ENCODE measurements at places on chromosomes 2 and 18. TPM values are rescaled to one million over a fixed set of nuclear protein-coding genes. Genes with fewer than 3 reads are reported as not detected.

NT5C1B gene
- total RNA-seq = not detected

- no peaks in the 10 kb centered on the region for H3K36me3 ChIP-seq
- H3K27me3 ChIP-seq = peaks cover 36% of the 10 kb centered on the region
- peaks cover 4% of the 10 kb centered on the region for H3K4me1 ChIP-seq
- H3K27ac ChIP-seq = no peak within 1 kb of the TSS
- DNase-seq = no peak
Measured at GRCh38 chr2:127675331-127676261, at the start of gene LIMS2. LIMS2 (minus strand) TSS chr2:127675530; CDS start chr2:127675024, 506 bp downstream.

GRCh38 chr2:148524519-148524919, 120.0 kb upstream of the EPC2 start:
- DNase-seq = peak; percentile 83
- peak overlapping the region; percentile 28 for H3K4me3 ChIP-seq
- H3K36me3 ChIP-seq = no peaks in the 10 kb centered on the region

TMEM247 gene
- not detected for total RNA-seq

SGPP2 gene
- 20.3 TPM for total RNA-seq

- no peaks in the 10 kb centered on the region for H3K27me3 ChIP-seq
- peaks cover 19% of the 10 kb centered on the region for H3K4me1 ChIP-seq
- H3K4me3 ChIP-seq = no peak overlapping the region
- H3K36me3 ChIP-seq = peaks cover 7% of the 10 kb centered on the region
Measured at GRCh38 chr18:35623255-35623654, 41.7 kb downstream of the GALNT1 start.

DNA sequence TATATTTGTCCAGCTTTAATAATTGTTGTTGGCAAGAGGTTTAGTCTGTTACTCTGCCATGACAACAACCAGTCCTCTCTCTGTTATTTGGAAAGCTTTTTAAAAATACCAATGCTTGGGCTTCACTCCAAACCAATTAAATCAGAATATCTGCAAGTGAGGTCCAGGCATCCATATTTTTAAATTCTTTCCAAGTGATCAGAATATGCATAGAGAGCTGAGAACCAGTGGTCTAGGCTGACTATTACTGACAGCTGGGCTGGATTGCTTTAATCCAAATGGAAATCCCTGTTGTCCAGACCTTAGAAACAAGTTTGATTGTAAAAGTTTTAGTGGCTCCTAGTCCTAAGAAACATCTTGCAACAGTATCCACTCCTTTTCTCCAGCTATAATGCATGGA, 1059.7 kb upstream of the ACVR2A start:
- no peak overlapping the region for H3K4me3 ChIP-seq
- H3K4me1 ChIP-seq = no peaks in the 10 kb centered on the region
- no peaks in the 10 kb centered on the region for H3K36me3 ChIP-seq
- DNase-seq = no peak
- peaks cover 9% of the 10 kb centered on the region for H3K27me3 ChIP-seq

CABLES1 gene
- 2.2 TPM for total RNA-seq

GRCh38 chr18:78543201-78543725, 436.4 kb upstream of the SALL3 start:
- H3K36me3 ChIP-seq = no peaks in the 10 kb centered on the region
- no peak for DNase-seq
- H3K4me3 ChIP-seq = no peak overlapping the region
- H3K27ac ChIP-seq = no peak overlapping the region
- H3K4me1 ChIP-seq = peaks cover 2% of the 10 kb centered on the region

DNA sequence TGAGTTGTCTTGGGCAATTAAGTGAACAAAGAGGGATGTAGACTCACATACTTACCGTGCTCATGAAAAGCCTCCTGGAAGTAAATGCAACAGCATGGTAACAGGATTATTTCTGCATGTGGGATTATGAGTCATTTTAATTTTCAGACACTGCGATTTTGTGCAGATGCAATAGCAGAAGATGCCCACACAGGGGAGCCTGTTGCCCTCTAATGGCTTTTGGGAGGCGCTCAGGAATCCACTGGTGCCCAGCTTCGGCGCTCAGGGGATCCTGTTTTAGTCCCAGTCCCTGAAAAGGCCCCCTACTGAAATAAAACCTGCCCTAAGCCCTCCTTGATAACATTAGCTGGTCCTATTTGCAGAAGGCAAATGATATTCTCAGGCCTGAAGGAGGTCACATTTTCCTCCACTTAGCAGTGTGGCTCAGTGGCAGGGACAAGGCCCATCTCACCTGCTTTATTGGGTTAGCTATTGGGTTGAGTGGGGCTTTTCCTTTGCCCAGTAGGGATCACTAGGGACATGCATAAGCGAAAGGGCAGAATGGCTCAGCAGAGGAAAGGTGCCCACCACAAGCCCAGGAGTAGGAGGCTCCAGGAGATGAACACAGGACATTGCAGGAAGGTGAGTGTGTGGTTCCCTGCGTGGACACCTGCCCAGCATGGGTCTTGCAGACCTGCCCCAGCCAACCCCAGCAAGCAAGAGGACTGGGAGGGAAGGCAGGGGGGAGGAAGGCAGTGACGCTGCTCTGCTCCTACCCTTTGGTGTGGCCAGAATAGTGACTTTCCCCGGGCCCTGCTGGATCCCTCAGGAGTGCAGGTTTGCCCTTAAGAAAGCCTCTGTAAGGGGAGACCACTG, 26.5 kb upstream of the KCNS3 start:
- H3K27me3 ChIP-seq = peaks cover 16% of the 10 kb centered on the region
- no peaks in the 10 kb centered on the region for H3K4me1 ChIP-seq
- H3K4me3 ChIP-seq = no peak overlapping the region
- H3K36me3 ChIP-seq = no peaks in the 10 kb centered on the region
- DNase-seq = peak; percentile 42
- no peak overlapping the region for H3K27ac ChIP-seq
